Non-pigmented ciliary epithelial cell (primary cell): ENCODE measurements at places on chromosomes 1 and 21.

DNA sequence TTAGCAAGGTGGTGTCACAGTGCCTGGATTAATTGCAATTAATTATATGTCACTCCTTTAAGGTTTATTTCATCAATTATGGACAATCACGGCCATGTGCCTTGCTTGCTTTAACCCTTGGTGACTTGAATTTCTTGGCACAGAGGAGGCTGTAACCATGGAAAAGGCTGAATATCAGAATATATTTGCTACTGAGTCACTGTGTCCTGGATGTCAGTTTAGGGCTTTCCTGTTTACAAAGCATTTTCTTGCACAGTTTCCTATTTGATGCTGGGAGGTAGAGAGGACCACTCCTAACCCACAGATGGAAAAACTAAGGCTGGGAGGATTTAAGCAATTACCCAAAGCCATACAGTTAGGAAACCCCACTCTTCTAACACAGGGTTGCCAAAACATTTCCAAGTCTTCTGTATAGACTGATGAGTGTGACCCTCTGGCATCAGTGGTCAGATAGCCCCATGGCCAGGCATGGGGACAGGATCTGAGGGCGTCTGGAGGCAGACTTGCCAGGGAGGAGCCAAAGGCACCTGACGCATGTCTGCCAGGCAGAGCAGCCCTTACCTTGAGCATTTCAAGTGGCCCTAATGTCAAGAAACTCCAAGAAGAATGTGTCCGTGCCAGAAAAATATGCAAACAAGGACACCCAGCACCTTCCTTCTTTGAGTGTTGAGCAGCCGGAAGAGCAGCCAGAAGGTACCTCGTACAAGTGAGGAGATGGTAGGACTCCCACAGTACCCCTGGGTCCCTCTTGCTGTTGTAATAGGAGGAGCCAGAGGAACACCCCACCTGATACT lies 34.4 kb downstream of the KCNN3 start:
- no peak for DNase-seq

DNA sequence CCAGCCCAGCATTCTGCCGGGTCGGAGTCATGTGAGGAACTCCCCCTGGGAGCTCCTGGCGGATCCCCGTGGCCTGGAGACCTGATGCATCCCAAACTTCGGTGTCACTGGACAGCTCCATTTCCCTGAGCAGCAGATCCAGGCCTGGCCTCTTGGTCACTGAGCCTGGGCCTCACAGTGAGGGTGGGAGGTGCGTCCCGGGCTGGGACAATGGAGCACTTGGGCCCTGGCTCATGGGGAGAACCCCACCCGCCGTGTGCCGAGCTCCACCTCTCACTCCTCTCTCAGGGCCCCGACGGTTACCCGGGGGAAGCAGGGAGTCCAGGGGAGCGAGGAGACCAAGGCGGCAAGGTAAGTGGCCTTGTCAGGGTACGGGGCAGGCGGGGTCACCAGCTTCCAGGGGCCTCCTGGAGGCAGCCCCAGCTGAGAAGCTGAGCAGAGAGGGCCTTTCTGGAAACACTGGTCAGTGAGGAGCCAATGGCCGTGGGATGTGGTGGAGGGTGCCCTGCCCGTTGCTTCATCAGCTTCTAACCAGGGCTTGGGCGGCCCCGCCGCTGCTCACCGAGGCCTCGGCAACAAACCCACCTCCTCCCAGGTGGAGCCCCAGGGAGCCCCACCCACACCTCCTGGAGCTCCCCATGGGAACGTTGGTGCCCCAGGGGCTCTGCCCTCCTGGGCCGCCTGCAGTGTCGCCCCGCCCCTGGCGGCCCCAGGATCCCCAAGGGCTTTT lies 19.8 kb downstream of the COL6A2 start:
- no peak for DNase-seq

DNA sequence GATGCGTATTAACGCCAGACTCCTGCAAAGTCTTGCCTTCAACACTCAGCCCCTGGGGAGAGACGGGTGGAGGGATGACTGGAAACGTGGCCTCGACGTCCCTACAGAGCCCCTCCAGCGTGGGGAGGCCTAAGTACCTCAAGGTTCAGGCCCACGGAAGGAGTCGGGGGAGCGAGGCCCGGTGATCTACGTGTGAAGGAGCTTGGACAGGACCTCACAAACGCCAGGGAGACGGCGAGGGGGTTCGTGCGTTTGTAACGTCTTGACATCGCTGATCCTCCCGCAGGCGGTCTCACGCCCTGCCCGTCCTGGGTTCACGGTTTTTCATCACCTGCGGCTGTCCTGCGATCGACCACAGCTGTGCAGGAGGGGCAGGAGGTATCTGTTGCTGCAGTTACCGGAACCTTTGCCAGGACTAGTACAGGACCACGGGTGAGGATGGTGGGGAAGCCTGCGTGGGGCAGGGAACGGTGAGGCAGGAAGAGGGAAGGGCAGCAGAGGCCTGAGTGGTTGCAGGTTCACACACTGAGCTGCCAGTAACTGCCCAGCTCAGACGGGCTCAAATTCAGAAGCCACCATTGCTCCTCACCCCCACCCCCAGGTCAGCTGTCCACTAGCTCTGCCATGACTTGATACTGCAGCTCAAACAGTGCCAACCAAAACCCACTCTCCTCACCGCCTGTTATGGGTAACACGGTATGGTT lies 889 bp upstream of the CCNL2 start:
- DNase-seq, result no peak

DNA sequence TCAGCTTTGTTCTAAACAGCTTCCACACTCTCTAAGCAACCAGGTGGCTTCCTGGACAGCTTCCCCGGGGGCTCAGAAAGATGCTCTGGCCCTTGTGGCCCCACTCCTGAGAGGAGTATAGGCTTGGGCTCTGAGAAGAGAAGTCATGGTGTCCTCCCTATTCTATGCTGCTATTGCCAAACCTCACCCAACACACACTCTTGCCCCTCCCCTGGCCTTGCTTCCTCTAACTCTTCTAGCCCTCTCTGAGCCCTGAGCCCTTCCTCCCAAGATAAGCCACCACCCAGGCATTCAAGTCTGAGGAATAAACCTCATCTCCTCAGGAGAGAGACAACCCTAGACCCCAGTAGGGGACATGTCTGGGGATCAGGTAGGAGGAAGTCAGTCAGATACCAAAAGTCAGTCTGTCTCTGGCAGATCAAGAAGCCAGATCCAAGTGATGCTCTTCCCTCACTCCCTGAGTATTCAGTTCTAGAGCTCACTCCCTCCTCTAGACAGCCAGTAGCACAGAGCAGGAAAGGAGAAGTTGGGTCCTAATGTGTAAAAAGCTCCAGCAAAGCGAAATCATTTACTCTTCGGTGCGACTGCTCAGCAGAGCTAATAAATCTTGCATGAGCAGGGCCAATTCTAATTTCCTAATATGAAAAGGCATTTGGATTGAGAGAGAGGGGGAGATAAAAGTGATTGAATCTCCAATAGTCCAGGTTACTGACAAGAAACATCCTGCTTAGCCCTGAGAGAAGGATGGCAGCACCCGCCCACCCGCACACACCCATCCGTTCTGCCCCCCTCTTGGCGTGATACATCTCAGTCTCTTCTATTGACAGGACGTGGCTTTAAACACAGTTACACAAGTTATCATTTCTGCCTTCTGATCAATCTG lies 50.5 kb downstream of the DMAP1 start:
- DNase-seq, result no peak

- no peak for DNase-seq
These were observed 50.5 kb downstream of the PDE9A start for GRCh38 chr21:42703965-42704364.

DNA sequence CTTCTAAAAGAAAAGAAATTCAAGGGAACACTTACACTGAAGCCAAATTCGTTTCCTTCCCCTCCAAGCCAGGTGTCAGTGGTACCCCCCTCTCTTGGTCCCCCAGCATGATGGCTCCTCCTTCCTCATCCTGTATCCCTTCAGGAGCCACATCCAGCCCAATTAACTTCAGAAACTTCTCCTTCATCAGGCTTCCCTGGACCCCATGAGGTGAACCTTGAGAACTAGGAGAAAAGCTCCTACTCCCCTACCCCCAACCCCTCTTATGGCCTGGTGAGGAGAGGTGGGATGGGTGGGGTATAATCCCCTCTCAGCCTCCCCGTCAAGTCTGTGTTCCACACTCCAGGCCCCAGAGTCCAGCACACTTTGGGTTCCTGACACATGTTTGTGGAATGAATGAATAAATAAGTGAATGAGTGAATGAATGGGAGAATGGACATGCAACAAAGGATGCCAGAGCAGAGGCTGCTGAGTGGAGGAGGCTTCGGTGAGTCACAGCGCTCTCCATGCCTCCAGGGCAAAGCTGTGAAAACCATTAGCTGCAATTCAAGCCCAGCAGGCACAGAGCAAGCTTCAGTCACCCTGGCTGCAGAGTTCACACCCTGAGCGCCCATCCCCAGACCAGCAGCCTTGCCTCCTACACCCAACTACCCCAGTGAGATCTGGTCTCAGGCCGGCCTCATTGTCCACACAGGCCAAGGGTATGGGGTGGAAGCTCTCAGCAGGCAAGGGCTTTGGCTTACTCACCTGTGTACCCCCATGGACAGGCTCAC lies 43.8 kb downstream of the BATF3 start:
- DNase-seq, result no peak

DNA sequence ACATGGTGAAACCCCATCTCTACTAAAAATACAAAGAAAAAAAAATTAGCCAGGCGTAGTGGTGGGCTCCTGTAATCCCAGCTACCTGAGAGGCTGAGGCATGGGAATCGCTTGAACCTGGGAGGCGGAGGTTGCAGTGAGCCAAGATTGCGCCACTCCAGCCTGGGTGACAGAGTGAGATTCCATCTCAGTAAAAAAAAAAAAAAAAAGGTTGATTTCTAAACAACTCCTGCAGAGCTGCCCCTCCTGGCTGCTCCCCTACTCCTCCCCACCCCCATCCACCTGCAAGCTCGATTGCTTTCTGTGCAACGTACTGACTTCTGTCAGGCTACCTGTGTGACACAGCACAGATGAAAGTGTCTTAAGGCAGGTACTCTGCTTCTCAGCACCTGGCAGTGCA lies 13.3 kb downstream of the ETV3L start:
- DNase-seq, result no peak

GRCh38 chr1:179082333-179082998 lies 596 bp downstream of the TOR3A start:
- DNase-seq, result no peak

- DNase-seq, result peak; percentile 49
These were observed at the start of gene DHRS3 for GRCh38 chr1:12617901-12618660. TSS of gene DHRS3 (minus strand) at chr1:12618210. CDS start at chr1:12617348, 862 bp downstream.
